Stimulated activated CD8-positive, alpha-beta memory T cell treated with anti-CD3 and anti-CD28 coated beads, Interleukin-4, amount 100 ng/mL, for 4 hours (primary cell): ENCODE measurements at places on chromosomes 1 and 21.

DNA sequence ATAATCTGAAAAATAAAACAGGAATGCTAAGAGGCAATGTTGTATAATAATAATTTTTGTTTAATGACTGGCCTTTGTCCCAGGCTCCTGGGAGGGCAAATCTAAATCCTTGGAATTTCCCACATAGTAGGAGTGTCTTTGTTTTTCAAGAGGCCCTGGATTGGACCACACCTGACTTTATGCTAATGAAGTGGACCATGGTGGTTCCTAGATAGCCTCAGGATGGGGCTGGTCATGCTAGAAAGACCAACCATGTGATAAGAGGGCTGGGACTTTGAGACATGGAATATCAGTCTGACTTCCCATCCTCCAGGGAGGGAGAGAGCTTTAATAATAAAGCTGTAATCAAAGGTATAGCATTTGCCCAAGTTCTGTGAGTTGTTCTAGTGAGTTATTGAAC, 138.2 kb upstream of the RAB4A start:
- DNase-seq, result no peak

DNA sequence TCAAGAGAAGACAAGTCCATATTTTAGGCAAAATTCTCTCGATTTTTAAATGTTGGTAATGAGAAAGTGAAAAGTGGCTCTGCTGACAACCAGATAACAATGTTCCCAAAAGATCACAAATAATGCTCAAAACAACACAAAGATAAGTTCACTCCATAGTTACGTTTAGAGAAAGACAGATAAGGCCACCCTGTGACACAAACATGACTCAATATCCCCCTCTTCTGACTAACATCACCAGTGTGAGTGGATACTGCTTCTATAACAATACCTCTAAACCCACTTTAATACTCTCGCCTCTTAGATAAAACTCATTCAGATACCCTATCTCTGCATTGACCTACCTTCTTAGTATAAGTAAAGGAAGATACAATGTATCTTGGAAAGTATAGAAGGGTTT, 51.2 kb upstream of the RGS7 start:
- DNase-seq, result no peak

- DNase-seq, result no peak
These were observed 2.7 kb downstream of the ARHGEF11 start for GRCh38 chr1:157042846-157043245.

DNA sequence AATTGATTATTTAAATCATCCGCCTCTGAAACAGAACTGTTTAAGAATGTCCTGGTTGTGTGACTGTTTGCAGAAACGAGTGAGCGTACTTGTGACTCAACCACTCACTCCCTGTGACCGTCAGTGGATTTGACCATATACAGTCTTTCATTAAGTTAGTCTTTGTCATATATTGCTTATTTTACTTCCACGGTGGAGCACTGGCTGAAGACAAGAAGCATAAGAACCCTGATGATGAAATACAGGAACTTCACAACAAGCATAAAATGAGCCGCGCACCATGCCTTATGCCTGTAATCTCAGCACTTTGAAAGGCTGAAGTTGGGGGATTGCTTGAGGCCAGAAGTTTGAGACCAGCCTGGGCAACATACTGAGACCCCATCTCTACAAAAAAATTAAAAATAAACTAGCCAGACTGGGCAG, 194.0 kb downstream of the TOMM20 start:
- DNase-seq, result no peak

DNA sequence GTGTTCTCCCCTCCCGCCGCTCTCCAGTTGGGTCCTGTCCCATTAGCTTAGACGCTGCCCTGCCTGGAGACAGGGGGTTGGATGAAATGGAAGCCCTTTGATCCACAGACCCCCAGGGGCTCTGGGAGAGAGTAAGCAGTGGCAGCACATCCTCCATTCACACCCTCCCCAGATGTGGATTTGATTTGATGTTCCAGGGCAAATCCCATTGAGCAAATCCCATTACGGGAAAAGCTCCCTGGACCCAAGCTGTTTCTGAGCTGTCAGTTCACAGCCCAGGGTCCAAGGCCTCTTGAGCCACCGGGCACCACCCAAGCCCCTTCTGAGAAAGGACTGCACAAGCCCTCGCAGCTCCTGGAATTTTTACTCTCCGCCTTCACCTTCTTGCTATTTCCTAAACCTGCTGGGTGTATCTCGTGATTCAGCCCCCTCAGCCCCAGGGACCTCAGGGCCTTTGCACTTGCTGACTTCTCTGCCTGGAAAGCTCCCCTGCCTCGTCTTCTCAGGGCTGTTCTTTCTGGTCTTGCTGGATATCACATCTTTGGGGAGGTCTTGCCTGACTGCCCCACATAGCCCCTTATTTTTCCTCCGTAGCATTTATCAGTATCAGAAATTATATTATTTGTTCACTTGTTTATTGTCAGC, 101.1 kb downstream of the PAX7 start:
- DNase-seq, result no peak
